ENCODE measurements at places on chromosomes 13 and 19. TPM values are rescaled to one million over a fixed set of nuclear protein-coding genes. Genes with fewer than 3 reads are reported as not detected.
A peak's percentile ranks its signal among the peaks of the same experiment; 100 is the strongest.

DNA sequence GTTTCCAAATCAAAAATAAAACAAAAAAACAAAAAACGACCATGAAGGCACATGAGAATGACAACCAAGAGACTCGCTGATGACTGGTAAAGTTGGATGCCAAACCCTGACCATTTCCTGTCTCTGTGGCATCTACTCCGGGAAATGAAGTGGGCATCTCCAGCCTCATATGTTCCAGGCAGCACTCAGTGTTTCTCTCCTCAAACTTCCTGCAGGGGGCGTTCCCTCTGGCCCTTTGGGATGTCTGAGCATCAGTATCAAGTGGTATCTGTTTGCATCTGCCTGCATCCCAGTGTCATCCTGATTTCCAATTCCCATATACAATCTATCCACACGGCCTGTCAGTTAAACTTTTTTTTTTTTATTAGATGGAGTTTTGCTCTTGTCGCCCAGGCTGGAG, 9.8 kb upstream of the SIGLEC12 start:
- DNase-seq: no peak
- H3K4me1 ChIP-seq: no peaks in the 10 kb centered on the region
- H3K27ac ChIP-seq: no peak overlapping the region
- H3K36me3 ChIP-seq: no peaks in the 10 kb centered on the region

- no peak overlapping the region for H3K27ac ChIP-seq
- DNase-seq: no peak
- H3K4me1 ChIP-seq: peaks cover 3% of the 10 kb centered on the region
- H3K36me3 ChIP-seq: no peaks in the 10 kb centered on the region
- no peak overlapping the region for H3K4me3 ChIP-seq
Measured at GRCh38 chr19:35486268-35486708, 4.0 kb downstream of the KRTDAP start.

DNA sequence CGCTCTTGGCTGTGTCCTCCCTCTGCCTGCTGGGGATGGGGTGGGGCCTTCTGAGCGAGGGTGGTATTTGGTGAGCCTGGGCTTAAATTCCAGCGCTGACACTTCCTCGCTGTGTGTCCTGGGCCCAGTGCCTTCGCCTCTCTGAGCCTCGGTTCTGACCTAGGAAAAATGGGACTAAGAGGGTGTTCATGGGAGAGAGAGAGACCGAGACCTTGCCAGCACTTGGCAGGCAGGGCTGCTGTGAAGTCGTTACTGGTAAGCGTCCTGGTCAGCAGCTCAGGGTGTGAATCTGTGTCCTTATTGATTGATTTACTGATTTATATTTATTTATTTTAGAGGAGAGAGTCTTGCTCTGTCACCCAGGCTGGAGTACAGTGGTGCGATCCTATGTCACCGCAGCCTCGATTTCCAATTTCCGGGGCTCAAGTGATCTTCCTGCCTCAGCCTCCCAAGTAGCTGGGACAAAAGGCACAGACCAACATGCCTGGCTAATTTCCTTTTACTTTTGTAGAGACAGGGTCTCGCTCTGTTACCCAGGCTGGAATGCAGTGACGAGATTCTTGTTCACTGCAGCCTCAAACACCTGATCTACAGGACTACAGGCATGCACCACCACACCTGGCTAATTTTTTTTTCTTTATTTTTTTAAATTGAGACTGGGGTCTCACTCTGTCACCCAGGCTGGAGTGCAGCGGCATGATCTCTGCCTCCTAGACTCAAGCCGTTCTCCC, 2.4 kb downstream of the PKN1 start:
- no peak overlapping the region for H3K27ac ChIP-seq
- H3K36me3 ChIP-seq: no peaks in the 10 kb centered on the region
- DNase-seq: no peak
- H3K27me3 ChIP-seq: no peaks in the 10 kb centered on the region
- no peak overlapping the region for H3K4me3 ChIP-seq

DNA sequence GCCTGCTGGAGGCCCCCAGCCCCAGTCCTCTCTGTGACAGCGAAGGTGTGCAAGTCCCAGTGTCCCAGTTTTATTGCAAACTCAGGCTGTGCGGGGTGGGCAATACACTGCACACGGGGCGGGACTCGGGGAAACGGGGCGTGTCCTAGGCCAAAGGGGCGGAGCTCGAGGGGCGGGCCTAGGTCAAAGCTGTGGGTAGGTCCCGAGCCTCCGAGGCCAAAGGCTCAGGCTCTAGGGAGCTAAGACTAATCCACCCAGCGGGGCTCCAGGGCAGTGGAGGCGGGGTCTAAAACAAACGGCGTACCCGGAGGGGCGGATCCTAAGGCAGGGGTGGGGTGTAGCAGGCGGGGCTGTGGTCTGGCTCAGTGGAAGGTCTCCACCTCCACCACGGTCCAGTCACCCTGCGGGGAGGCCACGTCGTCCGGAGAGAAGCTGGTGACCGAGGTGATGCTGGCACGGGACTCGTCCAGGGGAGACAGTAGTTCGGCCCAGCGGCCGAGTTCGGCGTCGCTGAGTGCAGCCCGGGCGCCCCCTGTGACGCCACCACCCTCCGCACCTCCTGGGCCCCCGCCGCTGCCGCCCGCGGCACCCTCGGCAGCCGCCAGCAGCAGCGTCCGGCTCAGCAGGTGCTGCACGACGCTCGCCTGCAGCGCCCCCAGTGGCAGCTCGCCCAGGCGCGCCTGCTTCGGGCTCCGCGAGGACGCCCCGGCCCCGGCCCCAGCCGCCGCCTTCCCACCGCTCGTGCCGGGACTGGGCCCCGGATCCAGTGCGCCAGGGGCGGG, 5.3 kb downstream of the PRR36 start:
- no peaks in the 10 kb centered on the region for H3K27me3 ChIP-seq
- no peak overlapping the region for H3K27ac ChIP-seq
- peak; percentile 78 for DNase-seq
- no peaks in the 10 kb centered on the region for H3K36me3 ChIP-seq
- H3K4me3 ChIP-seq: peak overlapping the region; percentile 47
- peaks cover 9% of the 10 kb centered on the region for H3K4me1 ChIP-seq

DNA sequence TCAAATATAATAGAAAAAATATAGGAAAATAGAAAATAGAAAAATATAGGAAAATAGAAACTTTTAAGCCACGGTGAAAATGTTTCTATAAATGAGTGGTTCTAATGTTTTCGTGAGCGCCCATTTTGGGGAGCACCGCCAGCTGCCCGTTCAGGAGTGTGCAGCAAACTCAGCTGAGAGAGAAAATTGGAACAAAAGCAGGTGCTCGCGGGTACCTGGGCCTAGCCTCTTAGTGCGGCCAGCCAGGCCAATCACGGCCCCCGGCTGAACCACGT, 204 bp upstream of the PDX1 start:
- peaks cover 1% of the 10 kb centered on the region for H3K4me1 ChIP-seq
- H3K36me3 ChIP-seq: no peaks in the 10 kb centered on the region
- peaks cover 2% of the 10 kb centered on the region for H3K27me3 ChIP-seq
- H3K4me3 ChIP-seq: peak overlapping the region; percentile 20
- no peak for DNase-seq

The ZNF177 gene
- 5.7 TPM for total RNA-seq

The SLITRK6 gene
- not detected for total RNA-seq

The GPR12 gene
- not detected for total RNA-seq
